H9 (cell line): ENCODE measurements at places on chromosomes 6 and 20. TPM values are rescaled to one million over a fixed set of nuclear protein-coding genes. Genes with fewer than 3 reads are reported as not detected.

The TMEM74B gene
- 4.9 and 6.2 TPM in 2 replicates for total RNA-seq

The CALHM4 gene
- total RNA-seq = not detected in 2 replicates

The JPH2 gene
- 0.31 and 0.35 TPM in 2 replicates for total RNA-seq

GRCh38 chr6:63816982-63817436, 181.4 kb downstream of the PHF3 start:
- no peaks in the 10 kb centered on the region for H3K36me3 ChIP-seq
- H3K27me3 ChIP-seq = no peaks in the 10 kb centered on the region
- DNase-seq = peak; percentile 52
- no peak overlapping the region for H3K4me3 ChIP-seq
- no peaks in the 10 kb centered on the region for H3K4me1 ChIP-seq

DNA sequence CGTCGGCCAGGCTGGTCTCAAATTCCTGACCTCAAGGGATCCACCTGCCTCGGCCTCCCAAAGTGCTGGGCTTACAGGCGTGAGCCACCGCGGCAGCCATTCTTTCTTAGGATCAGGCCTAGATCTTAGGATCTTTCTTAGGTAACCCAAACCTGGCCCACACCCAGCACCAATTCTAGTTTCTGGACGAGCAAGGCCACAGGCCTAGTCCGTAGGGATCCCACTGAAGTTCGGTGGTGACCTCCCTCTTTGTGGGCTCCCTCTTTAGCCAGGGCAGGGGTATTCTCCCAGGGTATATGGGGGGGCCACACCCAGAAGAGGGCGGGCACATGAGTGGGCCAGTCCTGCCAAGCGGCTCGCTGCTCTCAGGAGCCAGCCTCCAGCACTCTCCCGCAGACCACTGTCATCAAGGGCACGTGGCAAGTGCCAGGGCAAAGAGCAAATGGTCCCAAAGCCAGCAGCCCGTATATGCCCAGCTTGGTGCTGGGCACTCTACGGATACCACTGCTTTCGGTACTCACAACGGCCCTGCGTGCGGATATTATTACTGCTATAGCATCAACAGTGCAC, 6.5 kb downstream of the PXDC1 start:
- H3K27ac ChIP-seq = no peak overlapping the region
- H3K36me3 ChIP-seq = no peaks in the 10 kb centered on the region
- no peaks in the 10 kb centered on the region; the same call in 1 of the 2 replicates for H3K27me3 ChIP-seq
- H3K4me1 ChIP-seq = no peaks in the 10 kb centered on the region

GRCh38 chr6:80607811-80608391, 501.4 kb downstream of the BCKDHB start:
- no peak overlapping the region for H3K4me3 ChIP-seq
- H3K27me3 ChIP-seq = no peaks in the 10 kb centered on the region
- no peak overlapping the region for H3K27ac ChIP-seq
- H3K4me1 ChIP-seq = no peaks in the 10 kb centered on the region
- H3K36me3 ChIP-seq = no peaks in the 10 kb centered on the region

DNA sequence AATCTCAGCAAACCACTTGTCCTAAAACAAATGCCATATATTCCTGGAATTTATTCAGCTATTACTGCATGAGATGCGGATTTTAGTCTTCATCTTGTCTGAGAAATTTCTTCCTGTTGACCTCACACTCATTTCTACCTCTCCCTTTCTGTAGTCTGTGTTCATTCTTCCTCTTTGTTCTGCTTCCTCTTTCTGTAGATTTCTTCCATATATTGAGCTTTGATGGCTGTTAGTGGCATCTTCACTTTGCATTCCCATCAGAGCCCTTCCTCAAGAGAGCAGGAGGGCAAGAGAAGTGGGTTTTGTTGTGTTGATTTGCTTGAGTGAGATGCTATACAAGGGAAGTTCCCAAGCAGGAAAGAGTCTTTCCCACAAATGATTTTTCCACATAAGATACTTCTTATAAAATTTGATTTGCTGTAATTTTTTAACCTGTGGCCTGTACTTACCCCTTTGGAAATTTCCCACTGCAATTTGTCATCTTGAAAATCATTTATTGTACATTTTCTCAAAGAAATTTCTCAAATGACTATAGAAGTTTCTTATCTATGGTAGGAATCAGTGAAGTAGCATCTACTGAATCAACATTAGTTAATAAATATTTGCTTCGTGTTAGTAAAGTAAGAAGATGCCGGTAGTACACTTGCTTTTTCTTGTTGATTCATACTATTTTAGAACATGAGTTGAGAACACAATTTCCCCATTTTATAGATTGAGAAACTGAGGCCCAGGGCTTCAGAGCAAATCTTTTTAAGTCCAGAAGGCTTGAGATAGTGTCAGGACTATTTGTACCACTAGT, 43.8 kb downstream of the MAP3K4 start:
- no peak overlapping the region for H3K4me3 ChIP-seq
- no peaks in the 10 kb centered on the region for H3K27me3 ChIP-seq
- no peak for DNase-seq
- peaks cover 3% of the 10 kb centered on the region; the same call in 1 of the 2 replicates for H3K4me1 ChIP-seq
- peaks cover 12% of the 10 kb centered on the region for H3K36me3 ChIP-seq

DNA sequence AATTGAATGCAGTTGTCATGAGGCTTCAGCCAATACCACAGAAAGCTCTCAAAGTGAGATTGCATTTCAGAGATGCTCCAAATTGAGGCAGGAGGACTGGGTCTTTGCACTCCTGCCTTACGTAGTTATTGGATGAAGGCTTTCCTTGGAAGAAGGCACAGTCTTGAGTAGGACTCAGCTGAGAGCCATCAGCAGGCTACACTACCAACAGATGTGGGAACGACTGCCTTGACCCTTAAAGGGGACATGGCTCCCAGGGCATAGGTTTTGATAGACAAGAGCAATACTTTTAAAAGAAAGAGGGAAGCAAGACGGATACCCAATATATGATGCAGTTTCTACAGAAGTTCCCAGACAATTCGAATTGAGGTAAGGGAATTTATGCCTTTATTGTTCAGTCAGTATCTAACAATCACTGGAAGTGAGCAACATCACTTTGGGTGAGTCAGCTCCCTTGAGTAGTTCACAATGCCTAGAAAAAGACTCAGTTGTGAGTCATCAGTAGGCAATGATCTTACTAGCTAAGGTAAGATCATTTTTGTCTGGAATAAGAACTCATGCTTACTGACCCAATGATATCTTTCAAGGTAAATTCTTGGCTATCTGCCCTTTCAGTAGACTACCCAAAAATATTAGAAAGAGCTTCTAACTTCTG, 390.8 kb downstream of the GJA1 start:
- no peak overlapping the region for H3K4me3 ChIP-seq
- no peak for DNase-seq
- peaks cover 9% of the 10 kb centered on the region for H3K36me3 ChIP-seq
- H3K27me3 ChIP-seq = no peaks in the 10 kb centered on the region
- H3K27ac ChIP-seq = no peak overlapping the region
- H3K4me1 ChIP-seq = no peaks in the 10 kb centered on the region; the same call in 1 of the 2 replicates

The TNXB gene
- total RNA-seq = 5.0 and 5.2 TPM in 2 replicates

- H3K4me1 ChIP-seq = peaks cover 11% of the 10 kb centered on the region; the same call in 1 of the 2 replicates
- no peak overlapping the region for H3K27ac ChIP-seq
- peak overlapping the region; percentile 93 for H3K4me3 ChIP-seq
- no peaks in the 10 kb centered on the region for H3K27me3 ChIP-seq
Observed at GRCh38 chr6:41733707-41734665, 1.4 kb downstream of the TFEB start.

The LY6G6F gene
- not detected in 2 replicates for total RNA-seq

GRCh38 chr20:33771938-33772337, 39.2 kb upstream of the CHMP4B start:
- no peak overlapping the region for H3K27ac ChIP-seq
- H3K4me3 ChIP-seq = no peak overlapping the region
- DNase-seq = no peak

DNA sequence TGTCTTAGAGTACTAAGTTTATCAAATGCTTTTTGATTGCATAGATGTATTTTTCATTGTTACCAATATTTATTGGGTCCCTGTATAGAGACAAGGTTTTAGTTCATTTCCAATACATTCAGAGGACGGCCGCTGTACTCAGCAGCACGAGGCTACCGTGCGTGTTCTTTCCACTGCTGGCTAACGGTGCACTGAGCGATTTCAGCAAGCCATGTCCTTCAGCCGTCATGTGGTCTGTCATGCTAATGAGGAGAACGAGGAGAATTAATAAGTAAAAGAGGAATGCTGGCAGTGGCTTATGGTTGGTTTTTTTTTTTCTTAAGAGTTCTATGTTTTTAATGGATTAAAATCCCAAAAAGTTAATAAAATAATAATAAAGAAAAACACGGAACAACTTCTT, 253.6 kb downstream of the ARID1B start:
- H3K27me3 ChIP-seq = no peaks in the 10 kb centered on the region
- no peaks in the 10 kb centered on the region; the same call in 1 of the 2 replicates for H3K36me3 ChIP-seq
- no peaks in the 10 kb centered on the region; the same call in 1 of the 2 replicates for H3K4me1 ChIP-seq

DNA sequence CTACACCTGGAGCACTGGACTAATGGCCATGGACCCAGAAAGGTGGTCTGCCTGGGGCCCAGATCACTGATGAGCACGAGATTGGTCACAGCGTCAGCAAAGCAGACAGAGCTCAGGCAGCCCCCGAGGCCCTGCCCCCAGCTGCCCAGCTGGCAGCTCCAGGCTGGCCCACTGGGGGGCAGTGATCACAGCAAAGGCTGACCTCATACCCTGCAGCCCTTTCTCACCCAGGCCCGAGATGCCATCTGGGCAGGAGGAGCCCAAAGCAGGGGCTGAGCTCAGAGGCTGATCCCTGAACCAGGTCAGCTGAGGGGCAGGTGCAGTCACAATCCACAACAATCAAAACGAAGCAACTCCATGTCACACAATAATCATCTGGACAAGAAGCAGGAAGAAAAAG, 4.1 kb downstream of the MAP1LC3A start:
- H3K36me3 ChIP-seq = no peaks in the 10 kb centered on the region
- no peak overlapping the region for H3K27ac ChIP-seq
- H3K4me3 ChIP-seq = no peak overlapping the region
- no peaks in the 10 kb centered on the region for H3K4me1 ChIP-seq

DNA sequence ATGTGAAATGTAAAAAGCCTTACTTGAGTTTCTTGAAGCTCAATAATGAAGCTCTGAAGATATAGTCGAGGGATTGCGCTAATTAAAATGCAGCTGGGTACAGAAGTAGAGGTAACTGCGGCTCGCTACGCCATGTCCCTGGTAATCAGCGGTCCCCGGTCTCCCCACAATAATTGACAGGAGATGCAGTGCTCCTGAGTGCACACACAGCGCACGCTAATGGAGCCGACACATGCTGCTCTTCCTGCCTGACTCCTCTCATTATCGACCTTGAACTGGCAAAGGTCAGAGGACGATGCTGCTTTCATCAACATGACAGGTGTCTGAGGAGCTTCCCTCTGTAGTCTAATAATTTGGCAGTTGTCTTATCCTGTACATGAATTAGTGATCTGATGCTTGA, 365.9 kb downstream of the RNF144B start:
- no peak overlapping the region for H3K4me3 ChIP-seq
- H3K4me1 ChIP-seq = peaks cover 2% of the 10 kb centered on the region; the same call in 1 of the 2 replicates
- H3K36me3 ChIP-seq = no peaks in the 10 kb centered on the region

The PPP1R11 gene
- 22.7 and 23.8 TPM in 2 replicates for total RNA-seq

DNA sequence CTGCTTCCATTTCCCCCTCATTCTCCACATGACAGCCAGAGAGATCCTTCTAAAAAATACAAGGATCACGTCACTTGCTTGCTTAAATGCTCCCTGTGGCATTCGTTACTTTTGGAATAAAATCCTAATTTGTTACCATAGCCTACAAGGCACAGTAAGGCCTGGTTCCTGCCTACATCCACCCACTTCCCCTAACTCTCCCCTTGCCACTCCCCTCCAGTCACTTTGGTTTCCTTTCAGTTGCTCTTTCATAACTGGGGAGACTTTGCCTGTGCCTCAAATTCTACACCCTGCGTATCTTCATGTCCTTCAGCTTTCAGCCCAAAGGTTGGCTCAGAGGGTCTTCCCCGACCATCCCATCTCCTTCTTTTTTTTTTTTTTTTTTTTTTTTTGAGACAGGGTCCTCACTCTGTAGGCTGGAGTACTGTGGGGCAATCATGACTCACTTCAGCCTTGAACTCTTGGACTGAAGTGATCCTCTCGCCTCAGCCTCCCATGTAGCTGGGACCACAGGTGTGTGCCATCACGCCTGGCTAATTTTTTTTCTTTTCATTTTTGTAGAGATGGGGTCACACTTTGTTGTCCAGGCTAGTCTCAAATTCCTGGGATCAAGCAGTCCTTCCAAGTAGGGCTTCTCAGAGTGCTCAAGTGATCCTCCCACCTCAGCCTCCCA, 12.5 kb downstream of the ID1 start:
- H3K27me3 ChIP-seq = no peaks in the 10 kb centered on the region
- no peak overlapping the region for H3K27ac ChIP-seq
- no peaks in the 10 kb centered on the region; the same call in 2 of the 3 replicates for H3K36me3 ChIP-seq
- no peak for DNase-seq

GRCh38 chr20:33567949-33568348, 78.1 kb downstream of the CBFA2T2 start:
- peaks cover 3% of the 10 kb centered on the region; the same call in 1 of the 2 replicates for H3K27me3 ChIP-seq
- peak overlapping the region; percentile 52; the same call in 1 of the 3 replicates for H3K4me3 ChIP-seq
- no peak overlapping the region for H3K27ac ChIP-seq
- no peaks in the 10 kb centered on the region; the same call in 1 of the 2 replicates for H3K4me1 ChIP-seq

GRCh38 chr6:128471907-128472306, 48.5 kb downstream of the PTPRK start:
- H3K36me3 ChIP-seq = no peaks in the 10 kb centered on the region
- no peaks in the 10 kb centered on the region for H3K4me1 ChIP-seq
- no peak overlapping the region for H3K27ac ChIP-seq
- no peaks in the 10 kb centered on the region for H3K27me3 ChIP-seq

DNA sequence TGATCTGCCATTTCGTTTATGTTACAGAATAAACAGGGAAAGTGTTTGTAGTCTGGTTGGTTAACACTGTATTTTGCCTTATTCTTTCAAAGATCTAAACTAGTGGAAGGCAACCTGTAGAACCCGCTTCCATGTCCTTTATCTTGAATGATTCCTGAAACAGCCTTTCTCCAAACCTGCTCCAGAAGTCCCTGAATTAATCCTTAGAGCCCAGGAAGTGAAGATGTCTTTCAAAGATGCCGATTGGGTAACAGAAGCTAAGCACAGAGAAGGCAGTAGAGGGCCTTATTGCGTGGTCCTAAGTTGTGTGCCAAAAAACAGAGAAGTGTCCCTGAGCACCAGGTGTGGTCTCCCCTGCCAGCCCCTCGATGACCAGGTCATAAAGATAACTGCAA, 19.2 kb upstream of the ZSCAN16 start:
- DNase-seq = no peak
- no peak overlapping the region for H3K27ac ChIP-seq
- peak overlapping the region; percentile 82 for H3K4me3 ChIP-seq
- H3K4me1 ChIP-seq = no peaks in the 10 kb centered on the region
- no peaks in the 10 kb centered on the region for H3K36me3 ChIP-seq

The SYTL3 gene
- 0.09 and 0.20 TPM in 2 replicates for total RNA-seq

The METTL24 gene
- total RNA-seq = 0.35 and 0.61 TPM in 2 replicates

DNA sequence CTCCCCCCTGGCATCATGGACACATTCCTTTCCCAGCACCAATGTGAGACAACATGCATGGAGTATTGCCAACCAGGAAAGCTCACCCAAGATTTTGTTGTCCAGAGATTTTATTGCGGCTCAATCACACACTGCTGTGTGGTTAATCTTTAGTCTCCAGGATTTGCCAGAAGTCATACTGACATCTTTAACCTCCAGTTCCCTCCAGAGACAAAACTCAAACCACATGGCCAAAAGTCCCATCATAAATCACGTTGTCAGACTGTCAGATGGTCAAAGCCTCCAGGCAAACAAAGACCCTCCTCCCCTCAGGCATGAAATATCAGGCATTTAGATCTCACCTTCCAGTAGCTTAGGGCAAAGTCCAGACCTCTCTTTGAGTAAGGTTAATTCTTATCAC, 97.3 kb upstream of the OPRM1 start:
- H3K4me1 ChIP-seq = peaks cover 4% of the 10 kb centered on the region; the same call in 1 of the 2 replicates
- H3K4me3 ChIP-seq = no peak overlapping the region
- no peaks in the 10 kb centered on the region; the same call in 2 of the 3 replicates for H3K36me3 ChIP-seq
- no peak for DNase-seq
- no peak overlapping the region for H3K27ac ChIP-seq

- H3K36me3 ChIP-seq = no peaks in the 10 kb centered on the region
- no peak overlapping the region for H3K27ac ChIP-seq
- H3K4me3 ChIP-seq = no peak overlapping the region
- no peaks in the 10 kb centered on the region for H3K27me3 ChIP-seq
- DNase-seq = no peak
Observed at GRCh38 chr20:38123021-38123587, 42.0 kb downstream of the TGM2 start.
